Aorta (tissue), 5 donors: ENCODE measurements at places on chromosomes 7 and 10. TPM values are rescaled to one million over a fixed set of nuclear protein-coding genes. Genes with fewer than 3 reads are reported as not detected.

- no peak for DNase-seq
These were observed 80.9 kb downstream of the SORBS1 start for GRCh38 chr10:95480102-95480900.

GRCh38 chr10:51972733-51973346 lies 273.4 kb upstream of the CSTF2T start:
- DNase-seq, result no peak

DNA sequence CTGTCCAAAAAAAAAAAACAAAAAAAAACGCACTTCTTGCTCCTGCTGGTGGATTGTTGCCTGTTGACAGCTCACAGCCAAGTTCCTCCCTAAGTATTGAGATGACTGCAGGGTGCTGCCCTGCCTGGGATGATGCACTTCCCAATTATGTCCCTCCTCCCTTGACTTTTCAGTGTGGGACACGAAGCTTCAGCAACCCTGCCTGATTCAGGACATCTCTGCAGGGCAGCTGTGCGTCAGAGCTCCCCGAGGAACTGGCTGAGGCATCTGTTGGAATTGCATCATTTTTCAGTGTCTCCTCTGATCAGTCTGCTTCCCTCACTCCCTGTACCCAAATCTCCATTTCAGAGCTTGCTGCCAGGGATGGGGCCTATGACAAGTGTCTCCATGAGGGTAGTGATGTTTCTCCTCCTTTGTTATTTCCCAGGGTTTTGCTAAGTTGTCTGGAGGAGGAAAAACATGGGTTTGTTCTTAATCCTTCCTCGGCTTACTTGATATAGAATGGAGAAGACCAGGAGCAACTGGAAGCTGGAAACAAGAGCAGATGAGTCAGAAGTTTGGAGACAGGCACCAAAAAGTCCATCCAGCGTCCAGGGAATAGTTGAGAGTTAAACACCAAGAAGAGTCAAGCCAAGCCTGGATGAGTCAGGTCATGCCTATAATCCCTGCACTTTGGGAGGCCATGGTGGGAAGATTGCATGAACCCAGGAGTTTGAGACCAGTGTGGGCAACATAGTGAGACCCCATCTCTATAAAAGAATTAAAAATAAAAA lies 355.1 kb downstream of the GALNT17 start:
- DNase-seq, result peak; percentile 48

DNA sequence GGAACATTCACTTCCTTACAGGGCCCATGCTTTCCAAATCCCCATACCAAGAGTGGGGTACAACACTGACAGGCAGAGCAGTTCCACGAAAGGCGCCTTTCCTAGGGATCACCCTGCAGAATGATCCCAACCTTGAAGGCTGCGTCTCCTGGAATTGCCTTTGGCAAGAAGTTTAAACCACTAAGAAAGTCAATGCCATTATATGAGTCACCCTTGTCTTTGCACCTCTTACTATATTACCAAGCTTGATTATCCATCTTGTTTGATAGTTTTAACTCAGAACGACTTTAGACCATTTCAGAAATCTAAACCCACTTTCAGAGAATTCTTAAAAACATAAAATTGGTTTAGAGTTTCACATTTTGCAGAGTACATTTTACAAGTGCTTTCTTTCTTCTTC lies 282.1 kb downstream of the ARHGAP12 start:
- DNase-seq, result no peak

GRCh38 chr10:77391605-77392235 lies 245.9 kb downstream of the KCNMA1 start:
- peak; percentile 94 for DNase-seq

GRCh38 chr7:111089822-111090426 lies 1.0 kb upstream of the LRRN3 start:
- DNase-seq, result no peak

GRCh38 chr7:120060875-120061274 lies 212.1 kb upstream of the KCND2 start:
- no peak for DNase-seq

DNA sequence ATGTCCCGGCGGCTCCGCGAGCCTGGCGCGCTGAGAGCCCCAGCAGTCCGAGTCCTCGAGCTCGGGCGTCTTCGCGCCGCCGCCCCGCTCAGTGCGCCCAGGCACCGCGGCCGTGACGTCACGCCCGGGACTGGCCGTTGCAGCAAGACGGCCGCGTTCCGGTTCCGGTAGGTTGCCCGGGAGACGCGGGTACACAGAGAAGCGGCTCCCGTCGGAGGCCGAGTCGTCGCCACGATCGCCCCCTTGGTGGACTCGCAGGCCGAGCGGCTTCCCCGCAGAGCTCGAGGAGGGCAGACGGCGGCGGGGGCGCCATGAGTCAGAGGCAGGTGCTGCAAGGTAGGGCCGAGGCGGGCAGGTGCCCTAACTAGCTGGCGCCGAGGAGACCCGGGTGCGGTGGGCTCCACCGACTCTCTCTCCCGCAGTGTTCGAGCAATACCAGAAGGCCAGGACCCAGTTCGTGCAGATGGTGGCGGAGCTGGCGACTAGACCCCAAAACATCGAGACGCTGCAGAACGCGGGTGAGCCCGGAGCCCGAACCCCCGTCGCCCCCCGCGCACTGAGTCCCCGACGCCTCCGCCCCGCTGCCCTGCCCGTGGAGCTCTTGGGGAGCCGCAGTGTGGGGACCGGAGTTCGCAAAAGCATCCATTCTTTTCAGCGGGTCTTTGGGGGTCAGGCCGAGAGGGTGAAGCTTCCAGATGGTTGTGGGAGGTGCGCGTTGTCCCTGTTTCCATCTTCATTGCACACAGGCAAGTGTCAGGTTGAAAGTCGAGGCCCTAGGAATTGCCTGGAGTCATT lies at the start of gene SPAG6:
Gene SPAG6, plus strand, starts transcription at position 196 of the 795 bp plus-strand sequence. Its CDS starts 116 bp downstream, at position 312.
- DNase-seq, result peak; percentile 74

- DNase-seq, result no peak
These were observed 27.8 kb upstream of the APBB1IP start for GRCh38 chr10:26410356-26410755.

Gene TIMM23B
- 24.0 TPM for total RNA-seq

Gene PTTG1IP2
- not detected for total RNA-seq

Gene TRA2A
- 74.9 TPM for total RNA-seq

Gene LRMDA
- 25.7 TPM for total RNA-seq

Gene TMEM236
- total RNA-seq, result 1.1 TPM

Gene IL6
- 13.1 TPM for total RNA-seq
